ENCODE measurements at places on chromosomes 12 and 14.

GRCh38 chr12:43760396-43760795 is 1.6 kb downstream of the IRAK4 start:
- DNase-seq, result no peak

DNA sequence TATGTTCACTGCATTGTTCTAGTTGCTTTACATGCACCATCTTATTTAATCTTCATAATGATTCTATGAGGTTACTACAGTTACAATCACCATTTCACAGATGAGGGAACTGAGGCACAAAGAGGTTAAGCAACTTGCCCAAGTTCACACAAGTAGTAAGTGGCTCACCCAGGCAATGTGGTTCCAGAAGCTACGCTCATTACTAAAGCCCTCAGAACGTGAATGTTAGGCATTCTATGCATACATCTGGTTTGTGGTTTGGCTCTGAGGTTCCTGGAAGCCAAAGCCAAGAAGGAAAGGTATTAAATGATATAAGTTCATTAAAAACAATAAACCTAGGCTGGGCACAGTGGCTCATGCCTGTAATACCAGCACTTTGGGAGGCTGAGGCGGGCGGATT is 14.4 kb upstream of the VRTN start:
- no peak for DNase-seq

GRCh38 chr14:96047101-96047500 is 7.9 kb downstream of the C14orf132 start:
- DNase-seq, result no peak

GRCh38 chr12:16369156-16369555 is 21.7 kb downstream of the MGST1 start:
- DNase-seq, result no peak

GRCh38 chr14:64649383-64649998 is 54.7 kb upstream of the PLEKHG3 start:
- DNase-seq, result no peak

DNA sequence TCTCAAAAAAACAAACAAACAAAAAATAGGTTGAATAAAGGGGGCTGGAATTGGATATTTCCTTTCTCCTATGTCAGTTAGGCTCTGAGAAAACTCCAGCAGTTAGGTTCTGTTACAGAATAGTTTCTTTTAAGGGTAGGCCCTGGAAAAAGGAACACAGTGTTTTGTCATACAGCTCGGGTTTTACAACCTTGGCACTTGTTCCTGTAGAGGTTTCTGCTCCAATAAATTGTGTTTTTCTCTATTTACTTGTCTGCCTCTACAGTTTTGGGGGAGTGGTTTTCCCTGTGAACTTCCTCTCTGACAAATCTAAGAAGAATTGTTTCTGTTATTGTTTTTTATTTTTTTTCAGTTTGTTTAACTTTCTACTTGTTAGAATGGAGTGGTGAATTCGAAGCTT is 167.6 kb downstream of the ACSS3 start:
- no peak for DNase-seq

DNA sequence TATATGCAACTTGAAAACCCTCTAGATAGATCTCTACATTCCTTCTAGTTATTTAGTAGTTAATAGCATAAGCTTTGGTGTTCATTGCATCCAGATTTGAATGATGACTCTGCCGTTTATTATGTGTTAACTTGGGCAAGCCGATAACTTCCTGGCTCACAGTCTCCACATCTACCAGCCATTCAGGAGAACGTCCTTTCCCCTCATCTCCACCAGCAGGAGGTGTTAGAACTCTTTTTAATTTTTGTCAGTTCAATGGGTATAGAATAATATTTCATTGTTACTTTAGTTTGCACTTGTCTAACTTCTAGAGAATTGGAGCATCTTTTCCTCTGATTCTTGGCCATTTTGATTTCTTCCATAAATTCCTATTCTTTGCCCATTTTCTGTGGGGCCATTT is 30.0 kb upstream of the WSCD2 start:
- peak; percentile 7 for DNase-seq

GRCh38 chr12:10283027-10283426 is 24.6 kb upstream of the KLRD1 start:
- DNase-seq, result no peak

DNA sequence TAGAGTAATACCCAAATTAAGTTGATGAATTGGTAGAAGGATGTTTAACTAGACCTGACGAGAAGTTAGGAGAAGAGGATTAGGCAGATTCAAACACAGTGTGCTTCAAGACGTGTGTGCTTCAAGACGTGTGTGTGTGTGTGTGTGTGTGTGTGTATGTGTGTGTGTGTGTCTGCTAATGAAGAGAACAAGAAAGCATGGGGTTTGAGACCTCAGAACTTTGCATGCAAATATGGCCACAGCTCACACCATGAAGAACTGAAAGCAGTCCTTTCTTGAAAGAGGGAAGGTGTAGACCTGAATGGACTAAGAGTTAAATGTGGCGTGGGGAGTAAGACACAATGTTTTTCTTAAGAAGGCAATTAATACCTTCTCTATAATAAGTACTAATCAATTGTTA is 32.5 kb upstream of the SSPN start:
- no peak for DNase-seq

- no peak for DNase-seq
These were observed 217.3 kb downstream of the PPM1H start for GRCh38 chr12:62717643-62718042.

GRCh38 chr14:68685419-68686204 is 107.3 kb downstream of the ZFP36L1 start:
- no peak for DNase-seq

DNA sequence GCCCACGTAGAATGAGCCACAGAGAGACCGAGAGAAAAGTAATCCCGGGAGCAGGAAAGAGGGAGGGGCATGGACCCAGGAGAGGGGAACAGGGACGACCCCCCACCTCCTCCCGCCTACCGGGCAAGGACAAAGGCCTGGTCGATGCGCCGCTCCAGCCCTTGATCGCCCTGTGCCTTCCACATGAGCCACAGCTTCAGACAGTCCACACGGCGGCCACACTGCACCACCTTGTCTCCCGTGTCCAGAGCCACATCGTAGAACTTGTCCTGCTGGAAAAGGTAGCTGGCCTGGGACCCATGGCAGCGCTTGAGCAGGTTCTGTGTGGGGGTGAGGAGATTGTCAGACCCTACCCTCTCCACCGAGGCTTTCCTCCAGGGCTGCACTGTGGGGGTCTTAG is 20.5 kb upstream of the ZNF740 start:
- no peak for DNase-seq

- DNase-seq, result no peak
These were observed 168.6 kb downstream of the STXBP6 start for GRCh38 chr14:24881116-24881893.

DNA sequence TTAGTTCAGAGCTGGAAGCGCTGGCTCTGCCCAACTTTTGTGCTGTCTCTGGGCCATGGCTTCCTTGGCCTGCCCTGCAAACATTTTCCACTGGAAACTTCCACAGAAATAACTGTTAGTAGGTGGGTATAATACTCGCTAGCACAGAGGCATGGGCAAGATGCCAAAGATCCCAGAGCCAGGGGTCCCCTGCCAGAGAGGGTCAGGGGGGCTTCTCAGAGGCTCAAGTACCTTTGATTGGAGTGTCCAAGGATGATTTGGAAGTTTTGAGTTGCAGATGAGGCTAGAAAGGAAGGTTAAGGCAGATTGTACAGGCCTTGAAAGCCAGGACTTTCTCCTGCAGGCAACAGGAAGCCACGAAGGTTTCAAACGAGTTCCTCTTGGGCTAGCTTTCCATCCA is 187.6 kb downstream of the DICER1 start:
- DNase-seq, result no peak

GRCh38 chr12:132766380-132767085 is 4.9 kb upstream of the ANKLE2 start:
- peak; percentile 73 for DNase-seq

DNA sequence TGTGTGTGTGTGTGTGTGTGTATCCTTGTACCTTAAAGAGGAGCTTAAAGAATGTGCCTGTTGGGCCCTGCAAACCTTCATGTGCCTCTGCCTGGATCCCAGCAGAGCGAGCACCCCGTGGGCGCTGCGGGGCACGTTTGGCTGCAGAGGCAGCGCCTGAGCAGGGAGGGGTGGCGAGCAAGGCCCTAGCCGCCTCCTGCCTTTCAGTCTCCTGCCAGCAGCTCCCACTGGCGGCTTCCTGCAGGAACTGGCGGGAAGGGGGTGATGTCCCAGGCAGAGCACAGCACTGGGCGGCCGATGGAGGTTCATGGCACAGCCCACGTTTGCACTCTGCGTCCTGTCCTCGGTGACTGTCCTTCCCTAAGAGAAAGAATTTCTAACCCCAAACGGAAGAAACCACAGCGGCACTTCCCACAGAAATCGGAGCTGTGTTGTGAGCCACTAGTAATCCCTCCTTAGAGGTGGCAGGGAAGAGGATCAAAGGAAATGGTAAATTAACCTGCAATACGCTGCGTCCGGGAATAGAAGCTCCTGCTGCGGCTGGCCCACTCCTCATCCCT is 19.8 kb downstream of the ZBTB42 start:
- DNase-seq, result no peak

DNA sequence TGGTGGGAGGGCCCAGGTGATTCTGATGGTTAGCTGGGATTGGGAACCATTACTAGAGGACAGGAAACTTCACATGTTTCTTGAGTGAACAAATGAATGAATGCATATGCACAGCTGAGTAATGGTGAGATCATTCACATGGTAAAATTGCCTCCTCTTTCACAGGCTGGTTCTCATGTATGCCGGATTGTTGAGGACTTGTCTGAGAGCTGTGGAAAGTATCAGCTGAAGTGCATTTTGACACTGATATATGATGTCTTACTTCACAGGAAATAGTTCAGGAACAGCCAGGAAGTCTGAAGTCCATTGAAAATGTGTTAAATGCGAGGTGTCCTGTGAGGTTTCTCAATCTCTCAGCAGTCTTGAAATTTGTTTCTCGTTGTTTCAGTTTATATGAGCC is 77.6 kb upstream of the DACT1 start:
- no peak for DNase-seq

- no peak for DNase-seq
These were observed 5.6 kb upstream of the E2F7 start for GRCh38 chr12:77070800-77071449.

DNA sequence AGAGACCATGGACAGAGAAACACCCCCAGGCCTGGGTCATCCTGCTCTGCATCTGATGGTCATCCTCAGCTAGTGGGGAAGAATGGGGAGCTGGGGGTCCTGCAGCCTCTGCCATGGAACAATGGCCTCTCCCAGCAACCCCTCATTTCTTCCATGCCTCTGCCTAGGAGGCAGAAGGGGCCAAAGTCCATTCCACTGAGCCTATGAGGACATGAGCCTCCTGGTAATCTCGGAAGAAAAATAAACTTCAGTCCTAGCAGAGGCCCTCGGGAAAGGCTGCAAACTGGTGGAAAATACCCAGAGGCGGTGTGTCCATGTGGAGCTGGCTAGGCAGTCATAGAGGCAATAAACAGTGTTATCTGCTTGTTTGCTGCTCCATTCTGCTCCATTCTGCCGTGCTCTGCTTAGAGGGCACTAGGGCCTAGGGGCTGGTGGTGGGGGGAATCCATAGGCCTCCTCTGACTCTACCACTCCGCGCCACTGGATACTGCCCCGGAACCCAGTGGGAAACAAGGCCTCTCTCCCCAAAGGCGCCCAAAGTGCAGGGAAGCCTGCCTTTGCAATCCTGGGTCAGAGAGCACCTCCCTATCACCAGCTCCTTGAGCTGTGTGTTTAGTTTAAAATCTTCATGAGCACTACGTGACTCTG is 4.5 kb downstream of the PGF start:
- no peak for DNase-seq

GRCh38 chr14:32421781-32422180 is 92.7 kb downstream of the AKAP6 start:
- DNase-seq, result no peak

GRCh38 chr12:110373425-110373824 is 30.1 kb downstream of the ANAPC7 start:
- no peak for DNase-seq

DNA sequence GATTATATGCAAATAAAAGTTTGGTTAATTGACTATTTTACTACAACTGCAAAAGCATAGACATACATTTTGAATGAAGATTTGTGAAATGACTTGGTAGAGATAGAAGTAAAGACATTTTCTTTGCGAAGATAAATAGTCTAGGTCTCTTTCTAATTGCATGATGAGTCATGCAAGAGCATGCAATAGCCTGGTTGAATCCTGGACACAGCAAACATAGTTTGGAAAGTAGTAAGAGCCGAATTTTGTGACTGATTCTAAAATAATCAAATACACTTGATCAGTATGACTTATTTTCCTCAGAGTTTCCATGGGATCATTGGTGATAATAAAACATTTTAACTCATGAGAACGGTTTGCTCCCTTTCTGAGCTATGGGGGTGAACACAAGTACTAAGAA is 27.7 kb upstream of the CAND1 start:
- no peak for DNase-seq

GRCh38 chr12:54358191-54358944 is 5.9 kb downstream of the GPR84 start:
- DNase-seq, result no peak

DNA sequence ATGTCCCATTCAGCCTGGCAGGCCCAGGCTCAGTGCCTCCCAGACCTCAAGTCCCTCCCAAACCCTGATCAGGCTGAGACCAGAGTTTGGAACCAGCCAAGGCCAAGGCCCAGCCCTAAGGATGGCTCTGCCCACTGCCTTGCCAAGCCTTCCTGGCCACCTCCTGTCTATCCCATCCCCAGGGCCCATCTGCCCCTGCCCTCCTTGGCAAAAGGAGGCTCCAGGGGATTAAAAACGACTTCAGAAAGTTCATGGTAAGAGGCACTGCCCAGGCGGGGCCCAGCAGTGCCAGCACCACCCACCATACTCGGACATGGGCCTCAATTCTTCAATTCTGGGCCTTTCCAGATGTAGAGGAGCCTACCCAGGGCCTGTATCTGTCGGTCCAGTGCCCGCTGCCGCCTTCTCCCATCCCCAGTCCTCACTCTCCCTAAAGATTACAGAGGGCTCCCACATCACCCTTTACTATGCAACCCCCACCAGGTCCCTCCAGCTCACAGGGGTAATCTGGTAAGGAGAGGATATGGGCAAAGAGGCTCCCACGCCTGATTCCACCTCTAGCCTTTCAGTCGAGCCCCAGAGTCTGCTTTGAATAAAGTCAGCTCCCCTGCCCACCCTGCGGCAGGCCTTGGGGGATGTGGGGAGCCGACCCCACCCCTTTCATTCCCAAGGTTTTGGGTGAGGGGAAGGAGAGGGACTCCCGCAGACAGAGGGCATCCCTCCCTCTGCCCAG is 932 bp downstream of the ADCY6 start:
- DNase-seq, result no peak

- DNase-seq, result no peak
These were observed 110.2 kb downstream of the KTN1 start for GRCh38 chr14:55689981-55690871.

DNA sequence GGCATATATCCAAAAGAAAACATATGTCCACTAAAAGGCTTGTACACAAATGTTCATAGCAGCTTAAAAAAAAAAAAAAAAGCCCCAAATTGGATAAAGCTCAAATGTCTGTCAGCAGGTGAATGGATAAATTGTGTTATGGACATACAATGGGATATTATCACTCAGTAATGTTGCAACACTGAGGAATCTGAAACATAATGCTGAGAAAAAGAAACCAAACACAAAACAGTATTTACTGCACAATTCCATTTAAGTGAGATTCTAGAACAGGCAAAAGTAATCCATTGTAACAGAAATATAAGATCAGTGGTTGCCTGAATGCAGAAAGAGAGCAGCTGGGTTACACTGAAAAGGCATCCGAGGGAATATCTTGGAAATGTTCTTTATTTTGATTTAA is 117.9 kb downstream of the SLC15A5 start:
- DNase-seq, result no peak
